ENCODE measurements at places on chromosomes 6 and 20. TPM values are rescaled to one million over a fixed set of nuclear protein-coding genes. Genes with fewer than 3 reads are reported as not detected.

The CCDC170 gene
- 1.1 TPM for total RNA-seq

The KCNQ5 gene
- 0.52 TPM for total RNA-seq

The TOX2 gene
- total RNA-seq: 1.9 TPM

The MUCL3 gene
- not detected for total RNA-seq

The FILIP1 gene
- 0.38 TPM for total RNA-seq

The POM121L2 gene
- not detected for total RNA-seq

The ZNF341 gene
- total RNA-seq: 4.5 TPM

The GSTA2 gene
- not detected for total RNA-seq

The RNF182 gene
- 1.3 TPM for total RNA-seq

The CALHM6 gene
- 2.6 TPM for total RNA-seq

The ZSCAN26 gene
- 8.3 TPM for total RNA-seq

GRCh38 chr20:14518648-14519047 lies 181.2 kb upstream of the FLRT3 start:
- DNase-seq: no peak

- DNase-seq: no peak
Measured at GRCh38 chr6:15032015-15032414, 213.9 kb upstream of the JARID2 start.

DNA sequence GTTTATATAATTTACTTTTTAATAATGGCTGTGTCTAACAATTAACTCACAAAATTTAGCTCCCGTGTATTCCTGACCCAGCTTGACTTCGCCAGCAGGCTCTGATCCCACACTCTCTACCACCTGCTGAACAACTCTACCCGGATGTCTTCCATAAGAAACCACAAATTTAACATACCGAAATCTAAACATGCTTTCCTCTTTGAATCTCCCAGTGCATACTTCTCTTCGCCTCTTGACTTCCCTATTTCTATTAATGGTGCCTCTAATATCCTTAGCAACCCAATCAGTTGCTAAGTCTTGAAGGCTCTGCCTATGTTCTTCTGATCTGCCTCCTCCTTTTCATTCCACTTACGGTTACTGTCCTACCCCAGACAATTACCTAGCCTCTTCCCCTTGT lies 4.6 kb upstream of the MYB start:
- no peak for DNase-seq

DNA sequence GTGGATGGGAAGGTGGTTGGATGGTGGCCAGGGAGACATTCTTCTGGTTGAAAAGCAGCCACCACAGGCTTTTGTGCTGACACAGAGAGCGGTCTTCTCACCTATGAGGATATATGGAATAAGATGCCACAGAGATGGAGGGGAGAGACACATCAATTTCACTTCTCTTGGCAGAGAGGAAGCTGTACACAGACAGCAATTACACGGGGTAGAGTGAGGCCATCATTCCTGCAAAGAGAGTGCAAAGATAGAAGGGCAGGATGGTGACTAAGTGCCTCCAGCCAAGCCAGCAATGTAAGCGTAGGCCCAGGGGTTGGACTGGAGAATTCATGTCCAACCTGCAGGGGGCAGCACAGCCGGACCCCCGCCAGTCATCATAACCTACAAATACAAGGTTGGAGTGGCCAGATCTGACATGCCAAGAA lies 56.4 kb downstream of the NRN1 start:
- no peak for DNase-seq

GRCh38 chr20:59789686-59790085 lies 143.8 kb downstream of the SYCP2 start:
- no peak for DNase-seq

GRCh38 chr6:23199541-23199940 lies 630.2 kb downstream of the HDGFL1 start:
- no peak for DNase-seq

DNA sequence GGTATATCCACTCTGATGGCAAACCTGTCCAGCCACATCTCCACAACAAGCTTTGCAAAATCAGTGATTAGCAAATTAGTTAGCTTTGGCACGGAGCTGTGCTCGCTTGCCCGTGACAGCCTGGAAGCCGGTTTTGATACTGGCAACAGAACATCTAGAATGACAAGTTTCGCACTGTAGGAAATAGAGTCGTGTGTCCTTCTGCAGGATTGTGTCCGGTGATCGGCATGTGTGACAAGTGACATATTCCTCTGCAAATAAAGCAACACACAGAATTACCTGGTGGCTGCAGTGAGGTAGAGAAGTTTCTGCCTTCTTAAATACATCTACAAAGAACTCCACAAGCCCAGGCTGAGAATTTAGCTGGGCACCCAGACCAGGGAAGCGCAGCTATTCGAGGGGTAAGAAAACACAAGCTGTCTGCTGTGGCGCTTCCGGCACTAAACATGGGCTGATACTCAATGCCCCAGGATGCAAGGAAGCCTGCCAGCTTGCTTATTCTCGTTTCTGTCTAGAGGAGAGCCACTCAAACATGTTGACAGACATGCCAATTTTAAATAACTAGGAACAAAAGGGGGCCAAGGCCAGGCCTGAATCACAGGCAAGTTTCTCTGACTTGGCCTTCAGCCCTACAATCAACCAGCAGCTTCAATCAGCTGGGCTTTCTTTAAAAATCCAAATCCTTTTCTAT lies 22.2 kb downstream of the EIF2S2 start:
- DNase-seq: no peak

DNA sequence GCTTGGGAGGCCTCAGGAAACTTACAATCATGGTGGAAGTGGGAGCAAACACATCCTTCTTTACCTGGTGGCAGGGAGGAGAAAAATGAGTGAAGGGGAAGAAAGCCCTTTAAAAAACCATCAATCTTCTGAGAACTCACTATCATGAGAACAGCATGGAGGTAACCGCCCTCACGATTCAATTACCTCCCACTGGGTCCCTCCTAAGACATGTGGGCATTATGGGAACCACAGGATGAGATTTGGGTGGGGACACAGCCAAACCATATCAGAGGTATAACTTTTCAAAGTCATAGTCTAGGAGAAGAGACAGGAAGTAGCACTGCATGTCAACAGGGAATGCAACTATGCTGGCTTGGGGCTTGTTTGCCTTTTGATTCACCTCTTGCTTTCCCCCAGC lies 59.9 kb upstream of the DTNBP1 start:
- DNase-seq: no peak

GRCh38 chr6:39865011-39865888 lies 69.0 kb downstream of the MOCS1 start:
- peak; percentile 44 for DNase-seq

DNA sequence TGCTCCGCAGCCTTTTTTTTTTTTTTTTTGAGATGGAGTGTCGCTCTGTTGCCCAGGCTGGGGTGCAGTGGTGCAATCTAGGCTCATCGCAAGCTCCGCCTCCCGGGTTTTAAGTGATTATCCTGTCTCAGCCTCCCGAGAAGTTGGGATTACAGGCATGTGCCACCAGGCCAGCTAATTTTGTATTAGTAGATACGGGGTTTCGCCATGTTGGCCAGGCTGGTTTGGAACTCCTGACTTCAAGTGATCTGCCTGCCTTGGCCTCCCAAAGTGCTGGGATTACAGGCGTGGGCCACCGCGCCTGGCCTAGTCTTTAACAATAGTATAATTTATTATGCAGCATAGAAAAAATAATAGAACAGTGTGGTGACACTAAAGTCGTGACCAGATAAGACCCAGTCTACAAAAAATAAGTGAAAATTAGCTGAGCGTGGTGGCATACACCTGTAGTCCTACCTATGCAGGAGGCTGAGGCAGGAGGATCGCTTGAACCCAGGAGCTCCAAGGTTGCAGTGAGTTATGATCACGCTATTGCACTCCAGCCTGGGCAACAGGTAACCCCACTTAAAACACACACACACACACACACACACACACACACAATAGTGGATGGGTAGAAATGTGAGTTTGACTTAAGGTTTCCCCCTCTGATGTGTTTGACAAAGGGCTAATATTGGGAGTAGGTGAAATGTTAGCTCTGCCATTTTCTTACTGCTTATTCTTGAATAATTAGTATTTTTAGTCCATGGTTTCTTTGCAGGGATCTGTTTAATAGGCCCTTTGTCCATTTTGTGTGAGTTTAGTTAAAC lies 6.5 kb downstream of the PIM1 start:
- DNase-seq: no peak

DNA sequence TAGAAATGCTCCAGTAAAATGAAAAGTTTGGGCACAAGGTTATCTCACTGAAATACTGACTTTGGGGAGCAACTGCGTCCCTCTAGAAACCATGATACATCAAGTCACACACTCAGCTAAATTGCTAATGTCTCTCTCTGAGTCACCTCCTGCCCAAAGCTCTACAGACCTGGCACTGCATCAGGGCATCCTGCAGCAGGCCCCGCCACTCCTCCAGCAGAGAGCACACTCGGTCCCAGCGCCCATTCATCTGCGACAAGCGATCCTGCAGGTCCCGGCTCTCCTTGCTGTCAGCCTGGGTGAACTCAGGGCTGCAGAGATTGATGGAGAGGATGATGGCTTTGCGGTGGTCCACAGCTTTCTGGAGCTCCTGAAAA lies 329.0 kb downstream of the ESR1 start:
- no peak for DNase-seq

DNA sequence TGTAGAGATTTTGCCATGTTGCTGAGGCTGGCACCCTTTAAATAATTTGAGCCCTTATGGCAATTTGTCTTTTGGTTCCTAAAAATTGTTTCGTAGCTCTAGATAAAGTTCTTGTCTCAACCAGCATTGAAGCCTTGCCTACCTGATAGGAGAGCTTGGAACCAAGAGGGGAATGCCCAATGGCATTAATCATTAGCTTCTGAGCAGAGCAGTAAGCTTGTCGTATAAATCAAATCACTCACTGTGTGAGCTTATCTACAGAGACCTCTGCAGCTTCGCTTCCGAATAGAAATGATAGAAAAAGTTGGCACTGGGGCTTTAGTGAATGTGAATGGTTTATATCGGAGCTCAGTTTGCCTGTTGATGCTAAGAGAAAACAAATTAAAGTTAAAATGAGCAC lies 10.7 kb downstream of the ANKRD6 start:
- DNase-seq: no peak

DNA sequence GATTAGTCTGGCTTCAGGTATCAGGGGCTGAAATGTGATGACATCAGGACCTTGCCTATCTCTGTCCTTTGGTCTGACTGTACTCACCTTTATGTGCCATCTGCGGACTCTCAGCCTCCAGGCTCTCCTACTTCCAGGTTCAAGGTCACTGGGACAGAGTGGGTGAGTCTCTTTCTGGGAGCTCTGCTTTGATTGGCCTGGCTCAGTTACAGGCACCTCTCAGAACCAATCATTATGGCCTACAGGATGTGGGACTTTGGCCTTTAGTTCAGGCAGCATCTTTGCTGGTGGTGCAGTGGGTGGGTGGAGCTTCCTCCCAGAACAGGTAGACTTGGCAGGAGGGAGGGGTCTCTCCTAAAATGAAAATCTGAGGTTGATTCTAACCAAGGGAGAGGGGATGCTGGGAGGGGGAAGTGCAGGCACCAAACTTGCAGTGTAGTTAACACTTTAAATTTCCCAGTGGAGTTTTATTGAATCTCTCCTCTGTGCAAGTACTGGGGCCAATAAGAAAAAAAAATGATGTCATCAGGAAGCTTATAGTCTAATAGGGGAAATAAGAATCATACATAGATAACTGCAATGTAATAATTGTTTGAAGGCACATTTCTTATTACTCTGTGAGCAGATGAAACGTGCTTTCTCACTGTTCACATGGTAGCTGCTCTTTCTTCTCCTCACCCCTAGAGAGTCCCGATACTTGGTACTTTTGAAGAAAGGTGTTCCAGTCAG lies 53.4 kb downstream of the SLC24A3 start:
- DNase-seq: peak; percentile 43

GRCh38 chr6:35381132-35381531 lies 38.8 kb downstream of the PPARD start:
- DNase-seq: no peak

- DNase-seq: no peak
Measured at GRCh38 chr6:3398165-3398562, 58.7 kb downstream of the SLC22A23 start.

DNA sequence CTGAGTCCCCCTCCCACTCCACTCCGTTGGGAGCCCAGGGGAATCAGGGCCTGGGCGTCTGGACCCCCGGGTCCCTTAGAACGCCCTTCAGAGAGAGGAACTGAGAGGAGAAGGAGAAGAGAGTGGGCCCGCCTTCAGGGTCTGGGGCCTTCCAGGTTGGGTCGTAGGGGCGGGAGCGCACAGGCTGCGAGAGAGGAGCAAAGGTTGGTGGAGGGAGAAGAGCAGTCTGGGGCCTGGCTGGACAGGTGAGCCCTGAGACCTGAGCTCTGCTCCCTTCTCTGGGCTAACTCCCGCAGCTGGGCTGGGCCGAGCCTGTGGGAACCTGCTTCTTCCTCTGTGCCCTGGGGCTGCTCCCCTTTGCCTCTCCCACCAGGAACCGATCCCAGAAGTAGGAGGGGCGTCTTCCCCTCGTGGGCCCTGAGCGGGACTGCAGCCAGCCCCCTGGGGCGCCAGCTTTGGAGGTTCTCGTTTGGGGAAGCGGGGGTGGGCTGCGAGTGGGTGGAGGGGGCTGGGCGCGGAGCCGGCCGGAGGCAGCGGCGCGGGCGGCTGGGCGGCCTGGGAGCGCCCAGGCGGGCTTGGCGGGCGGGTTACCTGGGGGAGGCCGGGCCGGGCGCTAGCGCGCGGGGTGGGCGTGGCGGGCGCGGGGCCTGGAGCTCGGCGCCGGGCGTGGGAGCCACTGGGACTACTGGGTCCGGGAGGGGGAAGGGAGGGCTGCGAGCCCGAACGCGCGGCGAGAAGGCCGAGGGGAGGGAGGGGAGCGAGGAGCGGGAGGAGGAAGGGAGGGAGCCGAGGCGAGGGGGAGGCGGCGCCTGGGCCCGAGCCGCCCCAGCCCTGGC lies at the start of gene DDR1:
Gene DDR1 (plus strand): TSS at position 835 of the 836 bp plus-strand sequence. CDS start 4,211 bp downstream, outside the sequence.
- peak; percentile 96 for DNase-seq

GRCh38 chr20:10185741-10186558 lies 32.7 kb upstream of the SNAP25 start:
- DNase-seq: no peak

DNA sequence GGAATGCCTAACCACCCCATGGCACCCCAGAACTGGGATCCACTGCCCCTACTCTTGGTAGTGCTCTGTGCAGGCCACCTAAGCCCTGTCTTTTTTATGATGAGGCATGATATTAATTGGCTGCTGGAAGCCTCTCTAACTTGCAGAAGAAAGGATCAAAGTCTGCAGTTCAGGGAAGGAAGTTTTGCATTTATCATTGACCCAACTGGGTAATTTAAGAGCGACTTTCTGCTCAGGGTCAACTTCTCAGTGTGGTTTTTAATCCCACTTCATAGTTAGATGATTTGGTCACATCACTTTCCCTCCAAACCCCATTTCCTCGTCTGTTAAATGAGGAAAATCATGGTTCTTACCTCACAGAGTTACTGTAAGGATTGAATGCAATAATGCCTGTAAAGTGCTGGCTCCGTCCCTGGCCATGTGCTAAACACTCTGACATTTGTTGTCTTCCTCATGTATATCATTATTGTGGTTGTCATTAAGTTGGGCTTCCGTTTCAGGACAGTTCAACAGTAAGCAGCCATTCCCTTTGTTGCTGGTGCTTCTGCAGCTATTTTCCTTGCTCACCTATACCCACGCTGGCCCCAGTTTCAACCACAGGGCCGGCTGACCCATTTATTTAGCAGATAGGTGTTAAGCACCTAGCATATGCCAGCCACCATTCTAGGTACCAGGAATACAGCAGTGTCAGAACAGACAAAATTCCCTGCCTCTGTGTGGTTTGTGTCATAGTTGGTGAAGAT lies 14.2 kb downstream of the E2F3 start:
- DNase-seq: no peak

GRCh38 chr6:150297327-150298029 lies 71.3 kb upstream of the IYD start:
- no peak for DNase-seq

- DNase-seq: no peak
Measured at GRCh38 chr20:535958-536357, 7.6 kb downstream of the CSNK2A1 start.
